ENCODE measurements at places on chromosomes 3 and 15.
A peak's percentile ranks its signal among the peaks of the same experiment; 100 is the strongest.

DNA sequence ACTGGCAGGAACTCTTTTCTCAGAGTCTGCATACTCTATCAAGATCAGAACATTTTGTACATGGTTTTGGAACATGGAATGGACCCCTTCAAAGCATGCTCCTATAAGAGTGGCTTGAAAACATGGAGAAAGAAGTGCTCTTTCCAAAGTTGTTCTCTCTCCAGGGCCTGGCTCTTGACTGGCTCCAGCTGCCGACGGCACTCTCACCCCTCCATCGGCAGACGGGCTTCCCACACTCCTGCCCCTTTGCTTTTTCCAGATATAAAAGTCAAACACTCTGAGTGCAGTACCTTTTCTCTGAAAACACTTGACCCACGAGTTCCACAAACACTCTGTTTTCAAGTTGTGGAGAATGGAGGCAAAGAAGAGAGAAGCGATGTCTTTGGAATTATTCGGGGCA, 72.5 kb upstream of the ONECUT1 start:
- DNase-seq, result no peak

GRCh38 chr3:14471690-14472089, 68.5 kb downstream of the GRIP2 start:
- no peak for DNase-seq

DNA sequence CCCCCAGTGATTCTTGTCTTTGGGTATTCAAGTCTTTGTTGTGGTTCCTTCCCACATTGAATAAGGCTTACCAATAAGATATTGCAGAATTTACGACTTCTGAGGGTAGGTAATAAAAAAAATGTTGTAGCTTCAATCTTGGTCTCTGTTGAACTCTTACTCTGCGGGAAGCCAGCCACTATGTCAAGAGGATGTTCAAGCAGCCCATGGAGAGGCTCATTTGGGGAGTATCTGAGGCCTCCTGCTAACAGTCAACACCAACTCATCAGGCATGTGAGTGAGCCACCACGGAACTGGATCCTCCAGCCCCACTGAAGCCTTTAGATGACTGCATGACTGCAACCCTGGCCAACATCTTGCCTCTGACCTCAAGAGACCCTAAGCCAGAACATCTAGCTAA, 3.2 kb upstream of the TBC1D23 start:
- no peak for DNase-seq

DNA sequence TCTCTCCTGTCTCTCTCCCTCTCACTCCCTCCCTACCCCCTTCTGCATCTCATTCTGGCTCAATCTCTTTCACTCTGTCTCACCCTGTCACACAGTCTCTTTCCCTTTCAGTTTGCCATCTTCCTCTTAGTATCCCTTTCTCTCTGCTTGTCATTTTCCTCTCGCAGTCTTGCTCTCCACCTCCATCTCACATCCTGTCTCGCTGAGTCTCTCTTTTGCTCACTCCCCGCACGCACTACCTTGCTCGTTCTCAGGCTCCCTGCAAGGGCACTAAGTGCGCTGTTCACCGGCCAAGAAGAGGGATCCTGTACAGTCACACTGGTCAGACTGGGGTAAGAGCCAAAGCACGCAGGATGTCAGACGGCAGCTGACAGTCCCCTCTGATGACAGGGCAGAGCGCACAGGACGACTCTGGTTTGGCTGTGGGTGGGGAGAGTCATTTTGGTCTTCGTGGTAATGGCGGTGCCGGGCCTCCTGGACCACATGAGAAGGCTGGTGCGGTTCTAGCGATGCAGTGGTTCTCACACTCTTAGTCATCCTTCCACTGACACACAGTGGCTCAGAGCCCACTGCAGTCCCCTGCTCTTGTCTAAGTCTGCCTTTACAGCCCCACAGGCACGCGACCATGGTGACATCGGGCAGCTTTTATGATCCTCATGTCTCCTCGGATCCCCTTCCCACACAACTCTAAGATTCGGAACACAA, 356.8 kb downstream of the FOXP1 start:
- no peak for DNase-seq

- no peak for DNase-seq
These were observed 10.5 kb downstream of the PRKAR2A start for GRCh38 chr3:48837163-48837562.

DNA sequence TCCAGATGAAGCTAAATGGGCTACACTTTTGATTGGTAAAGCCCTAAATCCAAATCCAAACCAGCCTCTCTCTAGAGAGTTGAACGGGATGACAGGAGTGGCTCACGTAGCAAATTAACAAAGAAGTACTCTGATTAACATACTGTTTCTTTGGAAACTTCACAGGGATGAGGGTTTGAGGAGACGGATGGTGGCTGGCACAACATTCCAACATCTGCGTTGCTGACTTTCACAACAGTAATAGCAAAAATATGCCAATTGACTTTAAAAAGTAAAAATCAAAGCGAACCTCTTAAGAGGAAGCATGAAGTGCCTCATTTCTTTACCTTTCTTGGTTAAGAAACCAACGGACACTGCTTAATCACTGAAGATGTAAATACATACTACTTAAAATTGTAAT, 181.4 kb downstream of the TBL1XR1 start:
- no peak for DNase-seq

DNA sequence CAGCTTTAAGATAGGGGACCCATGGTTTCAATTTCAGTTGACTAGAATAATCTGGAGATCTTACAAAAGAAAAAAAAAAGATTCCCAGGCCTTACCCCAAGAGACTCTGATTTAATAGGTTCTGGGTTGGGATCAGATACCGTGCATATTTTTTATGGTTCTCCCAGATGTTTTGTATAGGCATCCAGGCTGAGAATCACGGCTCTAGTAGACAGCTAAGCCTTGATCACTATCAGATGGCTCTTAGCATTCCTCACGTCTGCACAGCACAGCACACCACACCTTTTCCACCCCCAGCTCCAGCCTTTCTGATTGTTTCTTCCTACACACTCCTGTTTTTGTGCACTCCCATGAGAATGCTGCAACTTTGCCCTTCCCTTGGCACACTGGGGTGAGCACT, 40.8 kb downstream of the TMEM45A start:
- no peak for DNase-seq

- DNase-seq, result no peak
These were observed 428.3 kb downstream of the NAALADL2 start for GRCh38 chr3:175287361-175287963.

DNA sequence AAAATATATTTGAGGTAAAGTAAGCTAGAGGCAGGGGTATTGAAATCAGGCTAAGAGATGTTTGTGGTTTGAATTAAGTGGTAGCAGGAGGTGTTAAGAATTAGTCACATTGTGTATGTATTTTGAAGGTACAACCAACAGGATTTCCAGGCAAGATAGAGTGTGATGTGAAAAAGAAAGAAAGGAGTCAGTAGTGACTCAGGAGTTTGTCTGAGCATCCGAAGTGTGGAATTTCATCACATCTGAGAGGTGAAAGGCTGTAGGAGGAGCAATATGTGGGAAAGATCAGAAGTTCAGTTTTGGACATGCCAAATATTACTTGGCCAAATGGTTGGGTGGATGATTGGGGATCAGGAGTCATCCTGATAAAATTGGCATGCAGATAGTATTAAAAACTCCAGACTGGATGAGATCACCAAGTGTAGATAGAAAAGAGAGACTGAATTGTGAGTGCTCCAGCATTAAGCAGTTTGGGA, 32.1 kb upstream of the EBLN2 start:
- DNase-seq, result no peak

DNA sequence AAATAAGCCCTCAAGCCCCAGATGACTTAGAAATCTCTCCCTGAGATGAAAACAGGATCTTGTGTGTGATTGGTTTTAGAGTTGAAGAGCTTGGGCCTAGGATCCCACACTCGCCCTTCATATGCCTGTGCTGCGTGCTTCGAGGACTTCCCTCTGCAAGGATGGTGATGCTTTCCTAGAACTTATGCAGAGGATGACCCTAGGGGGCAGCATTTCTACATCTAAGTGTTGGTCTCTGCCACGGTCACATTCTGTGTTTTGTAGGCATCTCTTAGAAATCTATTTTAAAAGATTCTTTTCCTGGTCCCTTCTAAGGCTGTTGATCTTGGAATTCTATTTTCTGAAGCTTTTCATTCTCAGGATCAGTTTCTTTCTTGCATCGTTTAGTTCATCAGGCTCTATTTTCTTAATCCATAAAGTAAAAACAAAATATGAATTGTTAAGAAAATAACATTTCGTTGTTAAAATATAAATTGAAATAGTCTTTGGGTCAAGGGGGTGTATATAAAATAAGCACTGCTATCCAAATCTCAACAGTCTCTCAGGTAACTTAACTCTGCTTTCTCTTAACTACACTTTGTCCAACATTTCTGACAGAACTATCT, 45.7 kb downstream of the WDR76 start:
- peak; percentile 75 for DNase-seq

GRCh38 chr3:125585595-125586223, 9.6 kb downstream of the OSBPL11 start:
- peak; percentile 73 for DNase-seq

GRCh38 chr3:36698314-36698713, 66.0 kb downstream of the DCLK3 start:
- DNase-seq, result no peak

- no peak for DNase-seq
These were observed 30.5 kb upstream of the PRSS50 start for GRCh38 chr3:46748170-46748569.

DNA sequence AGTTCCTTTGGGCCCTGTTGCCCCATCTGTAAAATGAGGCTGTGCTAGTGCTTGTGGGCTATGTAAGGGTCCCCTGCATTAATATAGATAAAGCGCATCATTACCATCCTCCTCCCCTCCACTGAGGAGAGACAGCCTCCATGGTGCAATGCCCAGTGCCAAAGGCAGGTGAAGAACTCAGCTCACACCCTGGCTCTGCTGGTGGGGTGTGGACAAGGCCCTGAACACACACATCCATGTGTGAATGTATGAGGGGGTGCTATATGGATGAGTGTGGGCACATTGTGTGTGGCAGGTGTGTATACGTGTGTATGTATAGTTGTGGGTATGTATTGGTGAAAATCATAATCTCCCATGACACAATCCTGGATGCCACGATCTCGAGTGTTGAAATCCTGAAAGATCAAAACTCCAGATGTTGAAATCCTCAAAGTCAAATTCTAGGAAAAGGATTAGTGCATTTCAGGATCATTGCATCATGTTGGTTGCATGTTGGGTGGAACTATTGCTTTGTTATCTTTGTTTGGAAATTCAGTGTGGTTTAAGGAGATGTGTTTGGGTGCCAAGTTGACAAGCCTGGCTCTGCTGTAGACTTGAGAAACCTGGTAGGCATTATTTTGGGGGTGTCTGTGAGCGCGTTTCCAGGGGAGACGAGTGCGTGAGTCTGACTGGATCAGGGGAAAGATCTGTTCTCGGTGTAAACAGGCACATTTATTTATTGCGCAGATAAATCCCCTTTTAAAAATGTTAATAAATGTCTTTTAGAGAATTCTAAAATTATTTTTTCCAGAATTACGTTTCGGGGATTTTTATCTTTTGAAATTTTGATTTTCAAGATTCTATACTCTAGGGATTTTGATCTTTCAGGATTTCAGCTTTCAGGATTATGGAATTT, 42.0 kb upstream of the SEC61A1 start:
- no peak for DNase-seq

DNA sequence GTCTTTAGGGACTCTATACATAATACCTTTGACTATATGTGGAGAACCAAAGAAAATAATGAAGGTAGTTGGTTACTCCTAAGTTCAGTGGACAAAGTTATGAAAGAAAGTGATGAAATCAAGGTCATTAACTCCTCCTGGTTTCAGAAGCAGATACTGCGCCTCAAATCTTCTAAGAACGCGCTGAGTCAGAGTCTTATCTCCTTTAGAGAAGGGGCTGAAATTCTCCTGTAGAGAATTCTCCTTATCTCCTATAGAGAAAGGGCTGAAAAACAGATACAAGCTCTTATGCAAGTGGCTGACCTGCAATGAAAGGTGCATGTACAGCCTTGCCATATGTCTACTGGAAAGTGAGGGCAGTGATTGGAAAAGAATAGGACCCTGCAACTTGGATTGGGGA, 824.2 kb downstream of the NSUN3 start:
- DNase-seq, result no peak

- peak; percentile 95 for DNase-seq
These were observed 11.0 kb downstream of the ETV5 start for GRCh38 chr3:186097663-186098451.

DNA sequence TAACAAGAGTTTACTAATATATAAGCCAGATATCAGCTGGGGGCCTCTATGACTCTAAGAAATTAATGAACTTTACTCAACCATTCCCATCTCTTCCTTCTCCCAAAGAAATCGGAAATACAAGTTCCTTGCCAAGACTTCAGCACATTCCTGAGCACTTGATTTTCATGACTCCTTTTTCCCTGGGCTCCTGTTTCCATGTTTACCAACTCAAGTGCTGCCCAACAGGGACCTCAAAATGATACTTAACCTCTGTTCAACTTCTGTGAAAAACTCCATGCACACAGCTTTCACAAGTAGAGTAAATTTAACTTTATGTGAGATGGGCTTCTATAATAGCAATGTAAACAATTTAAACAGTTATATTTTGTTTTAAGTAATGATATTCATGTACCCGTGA, 315.8 kb upstream of the CDIN1 start:
- no peak for DNase-seq

- DNase-seq, result no peak
These were observed 3.0 kb upstream of the CD80 start for GRCh38 chr3:119562307-119562961.

GRCh38 chr3:112012205-112012992, 13.7 kb downstream of the TAGLN3 start:
- DNase-seq, result no peak

DNA sequence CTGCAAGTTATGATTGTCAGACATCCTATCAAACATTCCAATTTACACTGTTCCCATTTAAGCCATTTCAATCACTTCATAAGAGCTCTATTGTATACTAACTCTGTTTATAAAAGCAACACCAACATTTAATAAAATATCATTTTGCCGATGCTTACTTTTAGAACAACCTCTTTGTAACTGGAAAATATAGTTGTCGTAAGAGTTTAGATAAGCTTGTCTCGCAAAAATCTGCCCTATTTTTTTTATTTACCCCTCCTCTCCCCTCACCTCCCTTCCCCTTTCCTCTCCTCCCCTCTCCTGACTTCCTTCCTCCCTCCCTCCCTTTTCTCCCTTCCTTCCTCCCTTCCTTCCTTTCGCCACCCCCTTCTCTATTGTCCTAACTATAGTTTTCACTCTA, 105.7 kb upstream of the PEX5L start:
- DNase-seq, result no peak

DNA sequence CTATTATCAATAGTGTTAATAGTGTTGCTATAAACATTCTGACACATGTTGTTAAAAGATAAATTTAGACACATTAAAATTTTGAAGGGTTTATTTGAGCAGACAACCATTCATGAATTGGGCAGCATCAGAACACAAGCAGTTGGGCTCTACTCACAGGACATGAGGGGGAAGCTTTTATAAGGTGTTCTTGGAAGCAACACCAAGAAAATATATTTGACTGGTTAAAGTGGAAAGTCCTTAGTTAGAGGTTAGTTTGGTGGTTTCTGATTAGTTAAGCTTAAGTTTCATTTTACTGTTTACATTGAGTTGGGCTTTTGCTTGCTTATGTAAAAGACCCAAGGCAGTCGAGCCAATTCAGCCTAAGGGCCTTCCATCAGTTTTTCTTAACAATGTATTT, 220.7 kb downstream of the CD47 start:
- no peak for DNase-seq

GRCh38 chr15:40471808-40472150, 995 bp downstream of the CHST14 start:
- peak; percentile 46 for DNase-seq

GRCh38 chr3:48695393-48695753, 9.7 kb upstream of the NCKIPSD start:
- no peak for DNase-seq

- peak; percentile 41 for DNase-seq
These were observed 86.5 kb upstream of the PRR20G start for GRCh38 chr3:127374086-127375010.

GRCh38 chr15:38874464-38874863, 309.9 kb upstream of the RASGRP1 start:
- no peak for DNase-seq
